ACHN (cell line): ENCODE measurements at places on chromosomes 7 and 10.

- DNase-seq, result peak; percentile 42
Measured at GRCh38 chr7:55104712-55105433, 86.1 kb downstream of the EGFR start.

GRCh38 chr7:148715027-148715426 lies 16.3 kb downstream of the CUL1 start:
- no peak for DNase-seq

GRCh38 chr7:127879942-127880341 lies 151.3 kb downstream of the LRRC4 start:
- no peak for DNase-seq

GRCh38 chr10:14397066-14397465 lies 66.3 kb upstream of the FRMD4A start:
- peak; percentile 98 for DNase-seq

- DNase-seq, result no peak
Measured at GRCh38 chr10:11320809-11321520, 290.5 kb downstream of the USP6NL start.

GRCh38 chr10:27746397-27747095 lies 927 bp upstream of the MKX start:
- DNase-seq, result no peak

GRCh38 chr7:5872326-5872725 lies 8.3 kb upstream of the OCM start:
- DNase-seq, result no peak

GRCh38 chr10:43084812-43085211 lies 7.9 kb downstream of the RET start:
- no peak for DNase-seq

DNA sequence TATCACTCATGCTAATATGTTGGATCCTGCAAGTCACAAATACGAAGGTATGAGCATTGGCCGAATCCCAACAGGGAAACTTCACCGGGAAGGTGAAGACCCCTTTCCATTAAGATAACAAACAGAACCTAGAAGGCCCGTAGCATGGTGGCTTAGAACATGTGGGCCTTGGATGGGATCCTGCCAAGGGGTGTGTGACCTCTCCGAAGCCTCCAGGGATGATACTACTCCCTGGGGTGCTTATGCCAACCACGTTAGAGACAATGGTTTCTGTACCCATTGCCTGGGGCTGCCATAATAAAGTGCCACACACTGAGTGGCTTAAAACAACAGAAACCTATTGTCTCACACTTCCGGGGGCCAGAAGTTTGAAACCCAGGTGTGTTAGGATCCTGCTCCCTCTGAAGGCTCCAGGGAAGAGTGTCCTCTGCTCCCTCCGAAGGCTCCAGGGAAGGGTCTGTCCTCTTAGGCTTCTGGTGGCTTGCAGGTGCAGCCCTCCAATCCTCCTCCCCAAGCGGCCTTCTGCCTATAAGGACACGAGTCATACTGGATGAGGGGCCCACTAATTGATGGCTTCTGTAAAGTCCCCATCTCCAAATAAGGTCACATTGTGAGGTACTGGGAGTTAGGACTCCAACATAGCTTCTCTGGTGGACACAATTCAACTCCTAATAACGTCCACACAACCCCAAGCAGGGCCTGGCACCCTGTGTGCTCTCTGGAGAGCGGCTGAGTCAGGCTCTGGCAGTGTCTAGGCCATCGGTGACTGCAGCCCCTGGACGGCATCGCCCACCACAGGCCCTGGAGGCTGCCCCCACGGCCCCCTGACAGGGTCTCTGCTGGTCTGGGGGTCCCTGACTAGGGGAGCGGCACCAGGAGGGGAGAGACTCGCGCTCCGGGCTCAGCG lies 992 bp upstream of the MGMT start:
- no peak for DNase-seq

DNA sequence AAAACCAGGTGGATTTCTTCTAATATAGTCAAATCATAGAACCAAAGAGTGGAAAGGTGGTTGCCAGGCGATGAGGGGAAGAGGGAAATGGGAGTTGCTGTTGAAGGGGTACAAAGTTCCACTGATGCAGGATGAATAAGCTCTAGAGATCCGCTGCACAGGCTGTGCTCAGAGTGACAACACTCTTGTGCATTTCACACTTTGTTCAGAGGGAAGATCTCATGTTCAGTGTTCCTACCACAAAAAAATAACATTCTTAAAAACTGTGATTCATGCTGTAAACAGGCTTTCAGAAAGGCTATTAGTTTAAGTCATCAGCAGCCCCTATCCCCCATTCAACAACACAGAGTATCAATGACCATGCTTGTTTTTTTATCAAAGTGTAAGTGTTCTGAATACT lies 213.8 kb downstream of the COBL start:
- no peak for DNase-seq

GRCh38 chr10:132408823-132409666 lies 12.0 kb downstream of the PWWP2B start:
- DNase-seq, result no peak
